ENCODE measurements at places on chromosomes 7 and 10.

DNA sequence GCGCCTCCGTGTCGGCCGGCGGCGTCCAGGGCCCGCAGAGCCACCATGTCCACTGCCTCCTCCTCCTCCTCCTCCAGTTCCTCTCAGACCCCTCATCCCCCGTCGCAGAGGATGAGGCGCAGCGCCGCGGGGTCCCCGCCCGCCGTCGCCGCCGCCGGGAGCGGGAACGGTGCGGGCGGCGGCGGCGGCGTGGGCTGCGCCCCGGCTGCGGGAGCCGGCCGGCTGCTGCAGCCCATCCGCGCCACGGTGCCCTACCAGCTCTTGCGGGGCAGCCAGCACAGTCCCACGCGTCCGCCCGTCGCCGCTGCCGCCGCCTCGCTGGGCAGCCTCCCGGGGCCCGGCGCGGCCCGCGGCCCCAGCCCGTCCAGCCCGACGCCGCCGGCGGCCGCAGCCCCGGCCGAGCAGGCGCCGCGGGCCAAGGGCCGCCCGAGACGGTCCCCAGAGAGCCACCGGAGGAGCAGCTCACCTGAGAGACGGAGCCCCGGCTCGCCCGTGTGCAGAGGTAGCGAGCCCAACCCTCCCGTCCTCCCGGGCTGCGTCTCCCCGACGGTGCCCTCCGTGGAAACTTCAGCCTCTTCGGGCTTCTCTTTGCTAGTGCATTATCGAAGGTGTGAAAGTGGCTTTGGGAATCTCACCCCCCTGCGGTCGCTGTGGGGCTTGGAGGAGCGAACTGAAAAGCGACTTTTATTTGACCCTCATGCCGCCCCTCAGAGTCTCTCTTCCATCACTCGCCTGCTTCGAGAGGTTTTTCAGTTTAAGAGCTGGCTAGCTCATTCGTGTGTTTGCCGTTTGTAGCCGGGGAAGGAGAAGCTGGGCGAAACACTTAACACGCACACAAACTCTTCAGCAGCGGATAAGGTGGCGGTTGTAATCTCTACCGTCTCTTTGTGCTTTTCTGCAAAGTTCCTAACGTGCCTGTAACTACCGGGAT lies 975 bp downstream of the GLCCI1 start:
- DNase-seq = peak; percentile 38

DNA sequence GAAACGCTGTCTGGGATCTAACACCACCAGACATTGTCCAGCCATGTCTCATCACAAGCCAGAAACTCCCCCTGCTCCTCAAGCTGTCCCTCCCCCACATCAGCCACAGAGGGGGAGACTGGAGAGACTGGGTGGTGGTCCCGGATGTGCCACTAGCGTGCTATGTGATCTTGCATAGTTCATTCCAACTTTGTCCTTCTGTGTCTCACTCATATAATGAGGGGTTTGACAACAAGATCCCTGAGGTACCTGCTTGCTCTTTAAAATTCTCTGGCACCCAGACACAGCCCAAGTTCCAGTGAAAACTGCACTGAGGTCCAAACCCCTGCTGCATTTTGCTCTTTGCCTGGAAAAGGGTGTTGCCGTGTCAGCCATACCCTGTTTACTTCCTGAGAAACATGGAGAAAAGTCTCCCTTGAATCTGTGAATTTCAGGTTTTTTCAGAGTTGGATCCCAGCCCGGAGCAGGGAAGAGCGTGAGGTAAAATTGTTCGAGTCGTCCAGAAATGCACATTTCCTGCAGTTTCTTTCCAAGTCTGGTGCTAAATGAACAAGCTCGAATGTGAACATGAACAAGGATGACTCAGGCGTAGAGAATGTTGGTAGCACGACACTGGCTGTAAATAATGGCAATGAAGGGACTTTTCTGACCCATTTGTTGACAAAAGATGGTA lies 156.6 kb downstream of the CCDC3 start:
- DNase-seq = no peak

GRCh38 chr7:125491137-125491536 lies 561.5 kb upstream of the POT1 start:
- no peak for DNase-seq

GRCh38 chr10:32054094-32054493 lies 2.1 kb downstream of the KIF5B start:
- DNase-seq = no peak

DNA sequence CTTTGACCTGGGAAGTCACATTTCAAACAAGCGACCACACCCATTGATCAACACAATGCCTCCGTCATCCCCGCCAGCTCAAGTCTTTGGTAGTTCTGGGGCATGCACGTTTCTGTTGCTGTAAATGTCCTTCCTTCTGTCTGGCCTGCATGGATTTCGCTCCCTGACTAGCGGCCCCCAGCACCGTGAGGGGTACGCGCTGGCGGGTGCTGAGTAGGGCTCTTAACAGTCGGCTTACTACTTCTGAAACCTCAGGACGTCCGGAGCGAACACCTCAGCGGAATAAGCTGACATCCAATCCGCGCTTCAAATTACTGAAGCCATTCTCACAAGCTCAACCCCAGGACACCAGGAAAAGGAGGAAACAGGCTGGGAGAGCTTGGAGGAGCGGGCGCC lies 505 bp downstream of the NUDCD3 start:
- DNase-seq = peak; percentile 22

DNA sequence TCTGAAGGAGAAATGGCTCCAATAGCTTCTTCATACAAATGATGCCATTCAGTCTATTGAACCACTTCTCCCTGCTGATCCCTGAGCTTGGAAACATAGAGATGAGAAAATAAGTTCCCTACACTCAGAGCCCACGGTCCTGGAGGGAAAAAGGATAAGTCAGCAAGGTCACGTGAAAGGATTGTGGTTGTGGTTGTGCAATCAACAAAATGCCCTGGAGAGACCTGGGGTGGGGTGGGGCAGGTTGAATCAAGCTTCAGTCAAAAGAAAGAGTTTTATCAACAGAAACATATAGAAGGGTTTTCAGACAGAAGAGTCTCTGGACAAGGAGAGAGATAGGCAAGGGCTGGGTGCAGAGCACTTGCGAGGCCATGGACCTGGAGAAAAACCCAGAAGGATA lies 30.1 kb downstream of the C10orf90 start:
- no peak for DNase-seq

- no peak for DNase-seq
These were observed 53.6 kb upstream of the EBF3 start for GRCh38 chr10:130017631-130018022.

- no peak for DNase-seq
These were observed 56.0 kb downstream of the UBE2H start for GRCh38 chr7:129896568-129897382.

DNA sequence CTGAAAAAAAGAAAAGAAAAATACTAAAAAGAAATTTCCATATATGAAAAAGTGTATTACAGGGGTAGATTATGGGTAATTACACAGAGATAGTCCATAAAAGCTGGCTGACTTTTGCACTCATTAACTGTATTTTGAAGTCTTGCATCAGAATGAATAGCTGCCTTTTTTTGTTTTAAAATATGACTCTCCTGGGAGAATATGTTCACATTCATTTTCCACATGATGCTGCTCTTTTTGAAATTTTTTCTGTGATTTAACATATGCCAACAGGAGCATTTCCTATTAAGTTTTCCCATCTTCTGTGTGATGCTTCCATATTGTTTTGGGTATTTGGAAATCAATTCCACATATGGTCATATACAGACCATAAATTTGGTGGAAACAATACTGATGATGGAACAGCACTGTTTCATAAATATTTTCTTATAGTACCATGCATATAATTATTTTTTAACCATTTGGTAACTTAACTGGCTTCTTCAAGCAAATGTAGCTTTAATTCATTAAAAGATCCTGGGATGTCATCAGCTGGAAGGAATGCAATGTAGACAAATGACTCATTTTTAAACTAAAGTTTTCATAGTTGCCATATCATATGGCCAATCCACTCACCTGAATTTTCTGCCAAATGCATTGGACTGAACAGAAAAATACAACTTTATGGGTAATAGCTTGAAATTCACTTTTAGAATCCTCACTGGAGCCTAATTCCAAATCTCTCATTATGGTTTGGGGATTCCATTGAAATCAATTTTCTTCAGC lies 313.9 kb upstream of the GLI3 start:
- no peak for DNase-seq

DNA sequence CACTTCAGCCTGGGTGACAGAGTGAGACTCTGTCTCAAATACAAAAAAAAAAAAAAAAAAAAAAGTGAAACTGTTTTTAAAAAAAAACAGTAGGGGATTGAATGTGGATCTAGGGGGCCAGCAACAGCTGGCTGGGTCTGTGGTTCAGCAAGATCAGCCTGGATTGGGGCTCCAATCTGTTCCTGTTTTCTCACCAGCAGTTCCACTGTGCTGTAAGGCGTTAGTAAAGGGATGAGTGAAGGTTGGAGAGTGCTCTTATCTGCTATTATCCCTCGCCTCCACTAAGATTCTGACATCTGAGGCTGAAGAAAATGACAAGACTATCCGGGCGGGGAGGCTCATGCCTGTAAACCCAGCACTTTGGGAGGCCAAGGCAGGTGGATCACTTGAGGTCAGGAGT lies 41.6 kb upstream of the GTF2IRD1 start:
- no peak for DNase-seq

- DNase-seq = no peak
These were observed 1.4 kb downstream of the LANCL2 start for GRCh38 chr7:55366461-55367070.

GRCh38 chr7:128094686-128095085 lies 63.4 kb upstream of the LRRC4 start:
- no peak for DNase-seq

DNA sequence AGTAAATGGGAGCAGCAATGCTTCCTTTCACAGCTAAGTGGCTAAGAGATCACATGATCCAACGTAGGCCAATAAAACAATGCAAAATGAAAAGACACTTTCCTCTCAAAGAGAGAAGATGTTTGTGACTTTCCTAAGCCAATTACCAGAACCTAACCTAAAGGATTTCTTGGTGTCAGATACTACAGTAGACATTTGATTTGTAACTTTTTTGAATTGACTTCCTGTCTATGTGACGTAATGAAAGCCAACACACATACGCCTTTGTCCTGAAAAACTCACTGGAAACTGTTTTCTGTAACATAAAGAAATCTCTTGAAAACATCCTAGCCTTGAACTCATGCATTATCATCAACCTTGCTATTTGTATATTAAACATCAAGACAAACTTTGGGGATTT lies 417.1 kb downstream of the GPAM start:
- DNase-seq = no peak

- DNase-seq = no peak
These were observed 31.1 kb upstream of the RSBN1L start for GRCh38 chr7:77665161-77665560.
